ENCODE measurements at places on chromosomes 5 and 9.
A peak's percentile ranks its signal among the peaks of the same experiment; 100 is the strongest.

- DNase-seq: peak; percentile 48
These were observed 64.5 kb downstream of the STARD4 start for GRCh38 chr5:111447822-111448221.

GRCh38 chr5:178386336-178386931 lies 153.8 kb upstream of the PHYKPL start:
- no peak for DNase-seq

DNA sequence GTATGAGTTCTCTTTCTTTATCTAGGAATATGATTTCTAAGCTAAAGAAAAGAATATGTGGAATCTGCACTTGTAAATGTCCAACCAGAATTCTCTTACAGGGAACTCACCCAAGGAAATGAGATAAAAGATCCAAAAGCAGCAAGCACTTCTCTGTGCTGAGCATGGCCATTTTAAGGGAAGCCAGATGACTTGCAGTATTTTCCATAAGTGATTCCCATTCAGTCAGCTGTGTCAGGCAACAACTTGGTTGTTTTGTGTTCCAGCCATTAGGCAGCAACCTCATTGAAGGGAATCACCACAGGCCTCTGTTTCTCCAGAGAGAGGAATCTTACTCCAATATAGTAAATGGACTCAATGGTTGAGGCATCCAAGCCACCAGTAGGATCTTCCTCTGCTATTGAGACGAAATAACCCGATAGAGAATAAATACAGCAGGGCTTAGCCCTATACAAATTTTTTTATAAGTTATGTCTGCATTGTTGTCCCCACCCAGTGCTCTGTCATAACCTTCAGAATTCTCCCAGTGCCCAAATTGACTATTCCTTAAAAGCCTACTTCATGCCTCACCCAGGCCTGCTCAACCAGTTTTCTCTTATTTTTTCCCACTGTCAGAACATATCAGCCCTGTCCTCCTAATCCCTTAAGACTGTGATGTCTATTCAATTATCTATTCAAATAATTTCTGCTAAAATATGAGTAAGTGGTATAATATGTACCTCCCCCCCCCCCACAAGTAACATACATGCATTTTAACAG lies 236.6 kb downstream of the PJA2 start:
- no peak for DNase-seq

- no peak for DNase-seq
These were observed 690.4 kb downstream of the SLCO4C1 start for GRCh38 chr5:101605700-101606099.

DNA sequence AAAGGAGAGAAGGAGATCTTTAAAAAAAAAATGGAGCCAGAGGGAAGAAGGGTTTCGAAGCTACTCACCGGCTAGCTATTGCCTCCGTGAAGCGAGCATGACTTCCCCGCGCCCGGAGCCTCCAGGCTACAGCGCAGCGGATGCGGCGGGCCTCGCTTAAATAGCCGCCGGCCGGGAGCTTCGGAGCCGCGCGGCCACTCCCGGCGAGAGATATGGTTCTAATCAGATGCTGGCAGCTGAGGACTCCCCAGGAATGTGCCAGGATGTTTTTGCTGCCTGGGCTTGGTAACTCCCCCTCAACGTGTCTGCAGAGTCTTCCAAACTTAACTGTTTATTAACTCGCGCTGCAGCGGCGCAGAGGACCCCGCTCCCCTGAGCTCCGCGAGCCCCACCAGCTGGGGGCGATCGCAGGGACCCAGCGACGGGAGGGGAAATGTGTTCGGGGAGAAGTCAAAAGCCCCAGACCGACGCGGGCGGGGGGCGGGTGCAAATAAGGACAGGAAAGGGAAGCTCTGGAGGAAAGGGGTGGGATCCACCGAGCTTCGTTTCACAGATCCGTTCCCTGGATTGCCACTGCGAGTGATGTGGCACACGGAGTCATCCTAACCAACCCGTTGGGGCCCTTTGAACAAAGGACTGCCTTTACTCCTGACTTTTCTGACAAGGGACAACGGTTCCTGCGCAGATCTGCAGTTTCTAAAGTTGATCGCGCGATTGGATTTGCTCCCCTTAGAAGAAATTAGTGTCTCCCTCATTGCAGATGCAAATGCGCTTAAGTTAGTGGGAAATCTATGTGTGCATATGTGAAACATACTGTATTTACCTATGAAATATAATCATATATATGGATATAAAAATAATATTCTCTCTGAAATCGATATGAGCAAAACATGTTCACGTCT lies at the start of gene DAB2:
Gene DAB2 (minus strand): TSS at position 245 of the 902 bp plus-strand sequence. CDS start 30,660 bp downstream, outside the sequence.
- no peak for DNase-seq

- DNase-seq: no peak
These were observed 286.9 kb downstream of the GADD45G start for GRCh38 chr9:89891591-89892304.

DNA sequence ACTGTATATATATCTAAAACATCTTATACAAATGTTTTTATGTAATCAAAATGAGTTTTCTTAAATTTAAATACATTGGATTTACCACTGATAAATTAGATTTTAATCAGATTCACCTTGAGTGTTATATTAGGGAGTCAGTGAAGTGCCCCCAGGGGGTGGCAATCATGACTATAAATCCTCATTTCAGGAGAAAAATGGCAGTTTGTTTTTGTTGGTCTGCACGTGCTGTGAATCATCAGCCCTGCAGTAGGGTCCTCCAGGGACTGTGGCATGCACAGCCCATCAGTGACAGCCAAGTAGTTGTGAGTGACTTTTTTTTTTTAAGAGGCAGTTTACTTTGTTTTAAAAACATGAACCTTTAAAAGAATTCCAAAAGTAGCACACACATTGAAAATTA lies 65.2 kb downstream of the ZSWIM6 start:
- DNase-seq: no peak
